ENCODE measurements at places on chromosomes 4 and X.

DNA sequence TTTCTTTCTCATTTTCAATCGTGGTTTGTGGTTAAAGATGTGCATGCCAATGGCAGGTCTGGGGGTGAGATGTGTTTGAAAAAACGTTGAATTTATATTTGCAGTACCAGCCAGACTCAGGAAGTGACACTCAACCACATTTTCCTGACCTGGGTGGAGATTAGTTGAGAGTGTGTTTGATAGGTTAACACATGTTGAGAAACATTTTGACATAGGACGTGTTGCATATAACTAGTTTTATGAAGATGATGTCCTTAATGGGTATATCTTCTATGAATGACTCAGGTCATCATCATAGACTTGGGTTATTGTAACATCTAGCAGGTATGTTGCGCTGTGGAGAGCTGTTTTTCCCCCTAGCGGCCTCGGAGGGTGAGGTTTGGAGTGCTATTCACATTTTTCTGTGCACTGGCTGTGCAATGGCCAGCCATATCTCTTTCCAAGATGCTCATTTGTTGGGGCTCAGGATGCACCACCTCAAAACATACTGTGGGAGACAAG lies 21.7 kb upstream of the CD38 start:
- DNase-seq = peak; percentile 61

DNA sequence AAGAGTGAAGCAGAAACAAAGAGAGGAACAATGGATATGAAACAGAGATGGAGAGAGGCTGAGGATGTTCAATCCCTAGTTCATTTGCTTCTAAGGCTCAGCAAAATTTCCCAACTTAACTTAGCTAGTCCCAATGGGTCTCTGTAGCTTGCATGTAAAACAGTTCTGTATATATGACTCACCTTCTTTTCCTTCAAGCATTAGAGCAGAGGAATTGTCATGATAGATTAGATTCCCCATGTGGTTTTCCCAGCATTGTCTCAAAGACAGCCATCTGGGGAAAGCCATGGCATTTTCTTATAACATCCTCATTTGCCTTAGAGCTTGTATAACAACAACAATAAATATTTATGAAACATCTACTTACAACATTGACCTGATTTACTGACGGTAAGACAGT lies 93.9 kb upstream of the GATB start:
- DNase-seq = no peak

- DNase-seq = no peak
These were observed 2.6 kb downstream of the MCUB start for GRCh38 chr4:109562457-109563239.

DNA sequence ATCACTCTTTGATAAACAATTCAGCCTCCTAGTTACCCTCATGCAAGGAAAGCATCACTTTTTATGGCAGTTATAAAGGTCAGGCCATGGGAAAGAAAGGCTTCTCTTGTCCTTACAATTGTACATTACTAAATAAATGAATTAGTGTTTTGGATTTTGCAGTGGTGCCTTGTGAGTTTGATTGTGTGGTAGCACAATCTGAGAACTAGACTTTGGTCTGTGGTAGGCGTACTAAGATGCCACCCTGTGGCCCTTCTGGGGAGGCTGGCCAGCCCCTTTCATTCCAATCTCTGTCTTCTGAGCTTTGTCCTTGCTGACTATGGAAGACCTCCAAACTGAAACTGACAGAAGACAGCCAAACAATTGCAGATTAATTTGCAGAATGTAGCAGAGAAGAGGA lies 14.6 kb upstream of the HNRNPD start:
- DNase-seq = no peak

GRCh38 chr4:19403786-19404370 lies 847.8 kb upstream of the SLIT2 start:
- no peak for DNase-seq

GRCh38 chr4:139834981-139835391 lies 169.4 kb downstream of the MGST2 start:
- no peak for DNase-seq

- DNase-seq = no peak
These were observed 863.4 kb downstream of the PDHA2 start for GRCh38 chr4:96703265-96703664.

DNA sequence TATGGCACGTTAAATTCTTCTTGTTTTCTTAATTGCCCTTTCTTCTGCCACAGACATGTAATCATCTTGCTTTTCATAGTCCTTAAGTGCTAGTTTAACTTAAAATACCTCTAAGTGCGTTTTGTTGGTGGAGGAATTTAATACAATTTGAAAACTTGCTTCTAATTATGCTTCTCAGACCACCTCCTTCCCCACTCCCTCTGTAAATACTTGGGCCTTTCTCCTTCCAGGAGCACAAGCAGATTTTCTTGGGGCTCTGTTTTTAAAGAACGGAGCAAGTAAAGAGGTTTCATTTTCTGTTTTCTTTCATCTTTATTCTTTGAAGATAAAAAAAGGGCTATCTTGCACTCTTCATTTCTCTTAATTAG lies 559 bp upstream of the PCDH18 start:
- no peak for DNase-seq

DNA sequence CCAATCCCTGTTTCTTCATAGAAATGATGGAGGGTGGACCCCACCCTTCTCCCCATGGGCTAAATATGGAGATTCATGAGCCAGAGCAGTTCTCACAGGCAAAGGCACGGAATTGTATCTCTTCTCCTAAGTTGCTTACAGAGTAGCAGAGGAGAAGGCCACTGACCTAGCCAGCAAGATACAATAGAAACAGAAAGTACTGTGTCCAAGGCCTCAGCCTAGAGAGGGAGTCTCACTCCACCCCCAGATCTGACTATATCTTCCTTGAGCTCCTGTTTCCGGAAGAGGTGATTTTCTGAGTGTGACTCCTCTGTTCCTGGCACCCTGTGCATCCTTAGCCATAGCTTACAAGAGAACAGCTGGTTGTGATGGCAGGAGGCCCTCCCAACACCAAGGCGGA lies at the start of gene FATE1:
TSS of gene FATE1 (plus strand) at position 284 of the 400 bp plus-strand sequence. CDS start at position 369, 85 bp downstream.
- DNase-seq = no peak

- no peak for DNase-seq
These were observed 29.9 kb upstream of the SOWAHD start for GRCh38 chrX:119728487-119728886.

DNA sequence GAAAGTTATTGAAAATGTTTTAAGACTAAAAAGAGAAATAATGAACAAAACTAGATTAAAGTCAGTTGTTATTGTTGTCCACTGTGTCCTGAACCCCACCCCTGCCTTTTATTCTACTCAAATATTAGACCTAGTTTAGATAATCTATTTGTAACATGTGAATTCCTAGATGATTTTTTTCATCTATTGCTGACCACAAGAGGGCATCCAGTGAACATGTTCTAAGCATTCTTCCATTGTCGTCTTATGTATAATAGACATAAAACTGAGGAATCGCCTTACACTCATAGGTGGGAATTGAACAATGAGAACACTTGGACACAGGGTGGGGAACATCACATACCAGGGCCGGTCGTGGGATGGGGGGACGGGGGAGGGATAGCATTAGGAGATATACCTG lies 36.4 kb upstream of the HPRT1 start:
- DNase-seq = no peak

GRCh38 chrX:15914486-15914885 lies 59.9 kb upstream of the AP1S2 start:
- no peak for DNase-seq

DNA sequence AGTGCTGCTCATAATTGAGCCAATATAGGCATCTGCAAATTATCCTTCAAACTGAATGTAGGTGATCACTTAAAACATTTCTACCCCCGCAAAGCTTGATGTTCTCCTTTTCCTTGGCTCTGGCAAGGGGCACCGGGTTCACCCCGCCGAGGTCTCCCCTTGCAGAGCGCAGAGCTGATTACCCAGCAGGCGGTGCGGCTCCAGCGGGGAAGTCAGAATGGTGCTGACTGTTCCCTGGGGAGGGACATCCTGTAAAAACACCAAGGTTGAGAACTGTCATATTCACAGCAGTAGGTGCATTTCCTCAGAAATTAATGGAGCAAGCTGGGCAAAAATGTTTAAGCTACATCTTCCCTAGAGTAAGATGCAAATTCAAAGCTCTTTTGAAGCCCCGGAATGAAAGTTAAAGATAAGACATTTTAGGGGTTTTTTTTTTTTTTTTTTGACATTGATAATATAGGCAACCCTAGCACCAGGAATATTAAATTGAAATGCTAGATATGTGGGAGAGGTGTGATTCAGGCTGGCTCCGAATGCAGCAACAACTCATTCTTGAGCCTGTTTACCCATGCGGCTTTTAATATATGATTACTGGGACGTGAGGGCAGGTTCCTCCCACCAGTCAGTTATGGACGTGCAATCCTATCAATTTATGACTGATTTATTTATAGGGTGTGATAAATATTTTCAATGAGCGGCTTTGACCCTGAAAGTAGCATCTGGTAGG lies 767.3 kb upstream of the TENM3 start:
- no peak for DNase-seq

GRCh38 chrX:151697522-151697921 lies 2.3 kb downstream of the PRRG3 start:
- no peak for DNase-seq

- DNase-seq = peak; percentile 18
These were observed at the start of gene ABCG2 for GRCh38 chr4:88158489-88159228. Gene ABCG2, minus strand, starts transcription at chr4:88158639. Its CDS starts 18,644 bp downstream, at chr4:88139995.

GRCh38 chrX:134528960-134529359 lies 69.0 kb downstream of the HPRT1 start:
- DNase-seq = no peak

DNA sequence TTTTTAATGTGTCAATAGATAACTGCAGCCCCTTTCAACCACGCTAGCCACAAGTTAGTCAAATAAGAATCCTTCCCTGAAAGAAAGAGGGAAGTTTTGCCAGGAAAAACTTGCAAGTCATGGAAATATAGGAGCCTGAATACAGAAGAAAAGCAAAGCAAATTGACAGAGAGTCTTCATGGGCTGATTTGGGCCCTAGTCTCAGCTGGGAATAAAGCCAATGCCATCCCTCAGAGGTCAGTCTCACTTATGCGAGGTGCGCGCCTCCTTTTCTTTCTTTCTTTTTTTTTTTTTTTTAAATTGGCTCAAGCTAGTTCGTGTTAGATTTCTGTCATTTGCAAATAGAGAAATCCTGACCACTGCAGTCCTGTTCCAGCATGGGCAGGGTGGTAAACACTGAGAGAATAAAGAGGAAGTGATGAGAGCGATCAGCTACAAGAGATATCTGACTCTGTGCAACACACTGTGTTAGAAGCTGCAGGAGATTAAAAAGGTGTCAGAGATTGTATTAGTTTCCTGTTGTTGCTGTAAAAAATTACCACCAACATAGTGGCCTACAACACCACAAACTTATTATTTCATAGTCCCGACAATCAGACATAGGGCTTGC lies 299.7 kb downstream of the LDB2 start:
- no peak for DNase-seq

DNA sequence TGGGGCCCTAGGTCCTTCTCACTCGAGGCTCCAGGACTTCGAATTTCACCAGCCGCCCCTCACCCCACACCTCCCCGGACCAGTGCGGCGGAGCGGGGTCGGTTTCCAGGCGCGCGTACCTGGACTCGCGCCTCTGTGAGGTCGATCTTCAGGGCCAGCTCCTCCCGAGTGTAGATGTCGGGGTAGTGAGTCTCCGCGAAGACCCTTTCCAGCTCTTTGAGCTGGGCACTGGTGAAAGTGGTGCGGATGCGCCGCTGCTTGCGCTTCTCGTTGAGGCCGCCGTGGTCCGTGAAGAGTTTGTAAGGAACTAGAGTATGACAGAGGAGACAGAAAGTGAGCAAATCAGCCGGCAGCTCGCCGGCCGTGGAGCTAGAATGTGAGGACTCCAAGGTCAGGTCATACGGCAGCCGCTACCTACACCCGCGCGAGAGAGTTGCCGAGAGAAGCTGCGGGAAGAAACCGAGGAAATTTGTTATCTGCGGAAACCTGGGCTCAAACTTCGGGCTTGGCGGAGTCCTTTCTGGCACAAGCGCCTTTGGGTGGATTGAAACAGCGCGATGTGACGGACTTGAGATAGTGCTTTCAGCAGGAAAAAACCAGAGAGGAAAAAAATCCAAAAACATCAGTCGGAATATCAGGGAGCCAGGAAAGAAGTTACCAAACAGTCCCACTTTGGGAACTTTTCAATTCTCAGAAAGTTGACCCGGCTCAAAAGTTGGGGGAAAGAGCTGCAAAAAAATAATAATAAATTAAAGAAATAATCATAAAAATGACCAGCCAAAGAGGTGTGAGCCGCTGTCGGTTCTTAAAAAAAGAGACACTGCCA lies 1.1 kb downstream of the PHOX2B start:
- DNase-seq = no peak

DNA sequence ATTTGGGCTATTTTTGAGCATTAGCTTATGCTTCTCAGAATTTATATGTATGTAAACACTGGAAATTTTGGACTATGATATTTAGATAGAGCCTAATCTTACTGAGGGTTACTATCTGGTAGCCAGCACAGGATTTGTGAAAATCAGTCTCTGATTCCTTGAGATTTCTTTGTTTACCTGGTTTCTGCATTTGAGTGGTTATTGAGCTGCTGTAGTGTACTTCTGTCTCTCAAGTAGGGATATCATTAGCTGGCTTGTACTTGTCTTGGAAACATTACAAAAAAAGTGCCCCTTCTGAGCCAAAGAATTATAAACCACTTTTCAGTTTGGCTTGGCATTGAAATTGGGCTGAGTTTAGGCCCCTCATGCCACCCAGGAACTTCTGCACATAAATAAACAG lies 49.7 kb downstream of the TLL1 start:
- DNase-seq = no peak

DNA sequence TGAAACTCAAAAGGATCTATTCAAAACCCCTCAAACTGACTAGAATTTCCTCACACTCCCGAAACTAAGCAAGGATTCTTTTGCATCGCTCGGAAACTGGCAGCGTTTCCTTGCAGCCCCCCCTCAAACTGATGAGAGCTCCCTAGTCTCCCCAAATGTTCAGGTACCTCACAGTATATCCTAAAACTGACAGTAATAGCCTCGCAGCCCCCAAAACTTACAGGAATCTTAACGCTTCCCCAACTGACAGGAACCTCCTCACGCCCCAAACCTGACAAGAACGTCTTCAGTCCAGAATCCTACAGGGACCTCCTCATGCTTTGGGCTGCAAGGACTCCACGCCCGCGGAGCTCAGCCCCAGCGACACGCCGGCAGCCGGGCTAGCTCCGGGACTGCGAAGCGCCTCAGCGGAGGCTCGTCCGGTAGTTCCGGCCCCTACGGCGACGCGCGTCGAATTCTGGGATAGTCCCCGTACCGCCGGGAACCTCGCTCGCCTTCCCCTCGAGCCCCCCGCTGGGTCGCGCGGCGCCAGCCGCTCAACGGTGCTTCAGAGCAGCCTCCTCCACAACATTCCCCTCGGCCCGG lies 640 bp downstream of the PHF8 start:
- no peak for DNase-seq

DNA sequence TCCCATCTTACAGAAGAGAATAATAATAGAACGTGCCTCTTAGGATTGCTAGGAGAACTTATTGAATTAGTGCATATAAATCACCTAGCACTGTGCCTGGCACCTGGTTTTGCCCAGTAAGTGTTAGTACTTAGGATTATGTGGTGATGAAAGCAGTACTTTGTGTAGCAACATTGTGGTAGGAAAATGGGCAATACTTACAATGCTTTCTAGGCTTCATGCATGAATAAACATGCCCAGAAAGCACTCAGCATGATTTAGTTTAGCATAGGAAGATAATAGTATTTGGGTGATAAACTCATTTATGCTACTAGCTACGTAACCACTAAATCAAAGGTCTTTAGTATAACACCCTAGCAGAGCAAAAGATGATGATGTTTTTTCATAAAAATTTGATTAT lies 105.6 kb downstream of the NEUROG2 start:
- DNase-seq = no peak

GRCh38 chrX:18468599-18468998 lies 43.2 kb downstream of the CDKL5 start:
- no peak for DNase-seq

All from stimulated activated CD4-positive, alpha-beta T cell treated with anti-CD3 and anti-CD28 coated beads, Interleukin-4, amount 100 ng/mL, for 48 hours (primary cell).